ENCODE measurements at places on chromosomes 7 and 10. TPM values are rescaled to one million over a fixed set of nuclear protein-coding genes. Genes with fewer than 3 reads are reported as not detected.
A peak's percentile ranks its signal among the peaks of the same experiment; 100 is the strongest.

- DNase-seq: no peak
- no peak overlapping the region for H3K4me3 ChIP-seq
- peaks cover 9% of the 10 kb centered on the region for H3K36me3 ChIP-seq
- peaks cover 4% of the 10 kb centered on the region for H3K27me3 ChIP-seq
- H3K27ac ChIP-seq: no peak overlapping the region
Measured at GRCh38 chr7:1690359-1690958, 20.4 kb downstream of the ELFN1 start.

Gene LIPK
- total RNA-seq: not detected

GRCh38 chr10:10772411-10772810 lies 245.3 kb upstream of the CELF2 start:
- H3K4me3 ChIP-seq: no peak overlapping the region
- DNase-seq: no peak
- H3K4me1 ChIP-seq: no peaks in the 10 kb centered on the region
- no peak overlapping the region for H3K27ac ChIP-seq
- H3K27me3 ChIP-seq: peaks cover 6% of the 10 kb centered on the region

Gene PHYHIPL
- 0.24 TPM for total RNA-seq

Gene PSD
- 12.4 TPM for total RNA-seq

- no peaks in the 10 kb centered on the region for H3K27me3 ChIP-seq
- no peaks in the 10 kb centered on the region for H3K36me3 ChIP-seq
- H3K4me1 ChIP-seq: peaks cover 6% of the 10 kb centered on the region
- H3K4me3 ChIP-seq: no peak overlapping the region
Measured at GRCh38 chr7:110507369-110507768, 583.6 kb upstream of the LRRN3 start.

GRCh38 chr10:46540412-46541016 lies 15.9 kb downstream of the GPRIN2 start:
- DNase-seq: no peak
- H3K4me3 ChIP-seq: peak overlapping the region; percentile 61
- peaks cover 2% of the 10 kb centered on the region for H3K27me3 ChIP-seq
- H3K36me3 ChIP-seq: no peaks in the 10 kb centered on the region
- H3K27ac ChIP-seq: peak overlapping the region; percentile 92

Data from mesothelial cell of epicardium (in vitro differentiated cells).